PC-3 (cell line): ENCODE measurements at places on chromosomes 2 and 18. TPM values are rescaled to one million over a fixed set of nuclear protein-coding genes. Genes with fewer than 3 reads are reported as not detected.
A peak's percentile ranks its signal among the peaks of the same experiment; 100 is the strongest.

- DNase-seq, result no peak
Measured at GRCh38 chr18:50706199-50706598, 113.6 kb downstream of the MRO start.

DNA sequence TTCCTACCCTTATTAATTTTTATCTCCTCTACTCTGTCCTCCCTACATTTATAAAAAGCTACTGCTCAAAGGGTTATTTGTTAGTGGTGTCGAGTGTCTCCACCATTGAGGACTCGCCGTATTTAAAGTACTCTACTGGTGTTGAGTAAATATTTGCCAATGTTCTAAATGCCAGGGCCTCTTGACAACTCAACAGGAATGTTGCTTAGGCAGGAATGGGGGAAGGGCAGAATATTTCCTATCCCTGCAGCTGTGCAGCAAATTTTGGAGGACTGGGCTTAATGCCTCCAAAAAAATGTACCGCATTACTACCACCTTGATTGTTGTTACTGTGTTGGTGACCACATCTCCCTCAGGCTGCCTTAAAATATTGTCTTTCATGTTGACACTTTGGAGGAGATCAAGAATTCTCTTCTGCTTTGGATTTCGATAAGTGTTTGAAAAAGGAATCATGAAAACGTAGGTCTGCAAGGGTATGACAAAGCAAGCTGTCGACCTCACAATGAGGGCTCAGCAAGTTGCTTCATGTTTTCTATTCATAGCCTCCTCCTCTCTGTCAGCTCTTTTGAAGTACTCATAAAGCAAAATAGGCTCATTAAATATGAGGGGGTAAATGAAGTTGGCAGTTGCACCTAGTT, 84.3 kb downstream of the EFEMP1 start:
- DNase-seq, result peak; percentile 96

GRCh38 chr2:196957881-196958525, 31.5 kb upstream of the PGAP1 start:
- DNase-seq, result no peak

- DNase-seq, result peak; percentile 92
Measured at GRCh38 chr2:162091325-162092007, 17.5 kb upstream of the DPP4 start.

DNA sequence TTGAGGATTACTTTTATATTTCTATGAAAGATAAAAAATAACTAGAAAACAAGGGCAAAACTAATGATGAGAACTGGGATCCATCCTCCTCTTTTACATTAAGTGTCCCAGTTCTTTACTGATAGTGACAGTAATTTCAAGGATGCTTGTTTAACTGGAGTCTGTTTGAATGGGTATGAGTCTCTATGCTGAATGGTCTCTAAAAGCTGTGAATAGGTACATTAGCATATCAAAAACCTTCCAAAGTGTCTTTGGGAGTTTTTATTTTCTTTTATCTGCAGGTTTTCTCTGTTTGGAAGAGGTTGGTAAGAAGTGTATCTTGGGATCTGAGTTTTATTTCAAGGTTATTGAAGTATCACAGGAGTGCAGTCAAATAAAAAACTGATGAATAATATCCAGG, 30.0 kb downstream of the DSEL start:
- DNase-seq, result no peak

DNA sequence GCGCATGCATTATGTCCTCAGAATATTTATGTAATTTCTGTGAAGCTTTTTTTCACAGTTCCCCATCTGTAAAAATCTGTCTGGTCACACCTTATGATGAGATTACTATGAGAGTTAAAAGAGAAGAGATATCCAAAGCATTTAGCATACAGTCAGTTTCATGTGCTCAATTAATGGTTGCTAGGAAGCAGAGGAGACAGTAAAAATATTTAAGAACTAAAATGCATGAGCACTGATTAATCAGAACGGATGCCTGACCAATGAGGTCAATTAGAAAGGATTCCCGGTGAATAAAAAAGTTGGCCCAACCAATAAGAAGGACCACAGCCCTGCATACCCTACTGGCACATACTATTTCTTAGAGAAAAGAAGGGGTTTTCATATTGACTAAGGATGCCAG, 12.0 kb upstream of the CRIM1 start:
- DNase-seq, result no peak

GRCh38 chr2:145958611-145959010, 1438.7 kb upstream of the ZEB2 start:
- DNase-seq, result no peak

DNA sequence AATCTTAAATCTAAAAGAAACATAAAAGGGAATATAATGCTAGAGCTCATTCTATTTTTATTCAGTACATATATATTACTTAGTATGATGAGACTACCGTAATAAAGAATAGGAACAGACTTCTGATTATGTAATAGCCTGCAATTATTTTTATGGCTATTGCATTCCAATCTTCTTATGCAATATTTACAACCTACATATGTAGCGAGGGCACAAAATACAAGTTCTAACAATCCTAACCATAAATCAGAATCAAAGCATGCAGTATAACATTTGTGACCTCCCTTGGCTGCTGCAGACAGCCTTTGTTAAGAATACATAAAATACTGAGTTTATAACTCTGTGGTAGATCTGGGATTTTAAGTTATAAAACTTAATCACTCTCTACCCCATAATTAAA, 177.6 kb downstream of the BABAM2 start:
- DNase-seq, result peak; percentile 89

Gene FTCDNL1
- 0.11 and 0.52 TPM in 2 replicates for total RNA-seq

Gene NRBP1
- 66.6 and 69.3 TPM in 2 replicates for total RNA-seq

Gene PSMA8
- total RNA-seq, result not detected in 2 replicates

Gene FHL2
- total RNA-seq, result 118 and 125 TPM in 2 replicates

Gene TEKT4
- not detected in 2 replicates for total RNA-seq

Gene TP53I3
- 37.0 and 42.4 TPM in 2 replicates for total RNA-seq

Gene TSN
- total RNA-seq, result 55.0 and 83.0 TPM in 2 replicates

Gene IL36RN
- total RNA-seq, result 0.36 TPM in 1 of 2 replicates, not detected in the other

Gene C2orf66
- total RNA-seq, result 0.51 TPM in 1 of 2 replicates, not detected in the other

Gene KATNAL2
- total RNA-seq, result 2.0 and 6.6 TPM in 2 replicates
